IPS DF 6.9 (cell line): ENCODE measurements at places on chromosomes 3 and 15.
A peak's percentile ranks its signal among the peaks of the same experiment; 100 is the strongest.

GRCh38 chr3:89570465-89570864 lies 463.0 kb downstream of the EPHA3 start:
- H3K4me3 ChIP-seq: no peak overlapping the region
- no peaks in the 10 kb centered on the region for H3K27me3 ChIP-seq
- no peak for DNase-seq
- H3K36me3 ChIP-seq: no peaks in the 10 kb centered on the region

GRCh38 chr3:22994781-22995180 lies 208.3 kb upstream of the UBE2E2 start:
- H3K4me1 ChIP-seq: no peaks in the 10 kb centered on the region
- no peak overlapping the region for H3K4me3 ChIP-seq
- H3K27me3 ChIP-seq: no peaks in the 10 kb centered on the region
- DNase-seq: no peak

GRCh38 chr3:77800893-77801292 lies 761.0 kb downstream of the ROBO2 start:
- H3K36me3 ChIP-seq: no peaks in the 10 kb centered on the region
- H3K27me3 ChIP-seq: no peaks in the 10 kb centered on the region
- H3K27ac ChIP-seq: no peak overlapping the region
- no peaks in the 10 kb centered on the region for H3K4me1 ChIP-seq
- H3K4me3 ChIP-seq: no peak overlapping the region

DNA sequence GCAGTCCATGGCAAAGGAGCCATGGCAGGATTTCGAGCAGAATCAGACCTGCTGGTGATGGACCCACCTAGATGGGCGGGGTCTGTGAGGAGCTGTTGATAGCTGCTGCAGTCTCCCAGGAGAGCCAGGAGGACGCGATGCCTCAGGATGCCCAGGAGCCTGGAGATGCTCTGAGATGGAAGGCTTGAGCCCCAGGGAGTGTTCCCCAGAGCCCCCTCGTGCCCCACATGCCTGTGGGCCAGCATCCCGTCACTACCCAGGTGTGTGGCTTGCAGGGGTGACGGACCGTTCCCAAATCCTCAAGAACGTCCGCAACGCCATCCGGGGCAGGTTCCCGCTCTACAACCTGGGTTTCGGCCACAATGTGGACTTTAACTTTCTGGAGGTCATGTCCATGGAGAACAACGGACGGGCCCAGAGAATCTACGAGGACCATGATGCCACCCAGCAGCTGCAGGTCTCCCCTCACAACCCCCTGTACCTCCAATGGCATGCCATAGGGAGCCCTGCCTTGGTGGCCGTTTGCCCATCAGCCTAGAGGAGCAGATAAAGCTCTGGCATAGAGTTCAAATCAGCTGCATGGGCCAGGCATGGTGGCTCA lies 6.7 kb downstream of the ITIH1 start:
- H3K27ac ChIP-seq: no peak overlapping the region
- no peaks in the 10 kb centered on the region for H3K36me3 ChIP-seq

- H3K27me3 ChIP-seq: no peaks in the 10 kb centered on the region
- H3K27ac ChIP-seq: no peak overlapping the region
- DNase-seq: no peak
- 0 out of 2 replicates have a peak, but pooled peaks cover 2% of the 10 kb centered on the region for H3K4me1 ChIP-seq
- no peaks in the 10 kb centered on the region for H3K36me3 ChIP-seq
Observed at GRCh38 chr3:197340521-197340871, 42.1 kb upstream of the DLG1 start.

DNA sequence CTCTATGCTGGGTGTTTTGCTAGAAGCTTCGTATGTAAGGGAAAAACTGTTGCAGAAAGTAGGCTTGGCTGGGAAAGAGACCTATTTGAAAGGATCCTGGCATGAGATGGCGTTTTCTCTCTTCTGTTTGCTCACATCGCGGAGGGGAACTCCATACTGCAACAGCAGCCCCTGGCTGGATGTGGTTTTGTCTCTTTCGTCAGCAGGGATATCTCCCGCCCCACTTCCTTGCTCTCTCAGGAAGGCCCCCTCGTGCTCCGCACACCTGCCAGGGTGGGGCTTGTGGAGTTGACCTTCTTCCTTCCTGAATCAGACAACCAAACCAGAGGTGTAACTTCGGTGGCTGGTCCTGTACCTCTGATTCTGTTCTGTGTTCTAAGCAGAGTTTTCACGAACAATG lies 26.4 kb upstream of the MYZAP start:
- DNase-seq: no peak
- no peaks in the 10 kb centered on the region for H3K27me3 ChIP-seq
- H3K36me3 ChIP-seq: no peaks in the 10 kb centered on the region
- no peak overlapping the region for H3K27ac ChIP-seq
- no peaks in the 10 kb centered on the region for H3K4me1 ChIP-seq

- H3K4me3 ChIP-seq: no peak overlapping the region
- DNase-seq: no peak
- no peaks in the 10 kb centered on the region for H3K4me1 ChIP-seq
- H3K36me3 ChIP-seq: no peaks in the 10 kb centered on the region
- H3K27ac ChIP-seq: no peak overlapping the region
Observed at GRCh38 chr3:142694225-142694624, 29.6 kb upstream of the TRPC1 start.

- H3K4me3 ChIP-seq: no peak overlapping the region
- DNase-seq: no peak
- no peaks in the 10 kb centered on the region for H3K36me3 ChIP-seq
- no peaks in the 10 kb centered on the region for H3K27me3 ChIP-seq
- no peak overlapping the region for H3K27ac ChIP-seq
- no peaks in the 10 kb centered on the region for H3K4me1 ChIP-seq
Observed at GRCh38 chr15:37995461-37996347, 61.3 kb downstream of the TMCO5A start.

DNA sequence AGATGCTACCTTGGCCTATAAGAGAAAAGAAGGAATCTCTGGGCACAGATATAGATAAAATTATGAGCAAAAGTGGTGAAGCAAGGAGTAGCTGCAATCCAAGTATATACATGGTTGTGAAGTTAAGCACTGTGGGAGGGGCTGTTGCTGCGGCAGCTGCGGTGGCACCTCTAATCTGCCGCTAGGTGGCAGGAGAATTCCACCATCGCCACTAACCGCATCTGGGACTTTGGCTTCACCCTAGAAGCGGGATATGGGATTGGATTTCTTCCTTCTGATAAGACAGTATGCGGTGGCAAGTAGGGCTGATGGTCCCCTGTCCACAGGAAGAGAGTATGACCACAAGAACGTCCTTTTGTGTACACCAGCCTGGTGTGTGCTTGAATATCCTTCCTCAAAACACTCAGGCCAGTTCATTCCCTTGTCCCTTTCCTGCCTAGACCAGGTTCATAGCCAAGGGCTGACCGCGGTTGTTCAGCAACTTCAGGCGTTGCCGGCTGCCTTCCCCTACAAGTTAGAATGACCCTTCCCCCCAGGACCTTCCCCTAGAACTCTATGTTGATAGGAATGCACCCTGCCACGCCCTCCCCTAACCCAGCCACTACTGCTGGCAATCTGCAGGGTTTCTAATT lies 5.1 kb downstream of the MAGEL2 start:
- H3K27me3 ChIP-seq: no peaks in the 10 kb centered on the region
- peak; percentile 54 for DNase-seq
- H3K36me3 ChIP-seq: no peaks in the 10 kb centered on the region
- H3K4me3 ChIP-seq: no peak overlapping the region
- H3K27ac ChIP-seq: no peak overlapping the region

- H3K36me3 ChIP-seq: no peaks in the 10 kb centered on the region
- H3K27me3 ChIP-seq: no peaks in the 10 kb centered on the region
- DNase-seq: no peak
- H3K4me1 ChIP-seq: peaks cover 1% of the 10 kb centered on the region; the same call in 1 of the 2 replicates
Observed at GRCh38 chr15:81530271-81530691, 156.3 kb upstream of the TMC3 start.

DNA sequence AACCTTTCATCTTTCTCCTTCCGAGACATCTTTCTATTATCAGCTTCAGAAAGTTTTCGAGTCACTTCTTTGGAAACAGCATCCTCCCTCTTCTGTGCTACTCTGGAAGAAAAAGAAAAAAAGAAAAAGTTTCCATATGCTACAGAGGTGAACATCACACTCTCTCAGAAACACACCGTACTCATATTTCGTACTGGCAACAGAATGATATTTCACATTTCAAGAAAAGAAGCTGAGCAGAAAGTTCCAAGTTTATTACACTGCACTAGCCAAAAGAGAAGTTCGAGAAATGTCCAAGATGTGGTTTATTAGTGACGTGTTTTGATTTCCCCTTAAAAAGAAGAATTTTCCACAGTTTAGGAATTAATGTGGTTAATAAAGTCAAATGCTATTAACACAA lies 6.0 kb downstream of the SSR3 start:
- DNase-seq: no peak
- no peak overlapping the region for H3K4me3 ChIP-seq
- no peak overlapping the region for H3K27ac ChIP-seq
- H3K4me1 ChIP-seq: no peaks in the 10 kb centered on the region; the same call in 1 of the 2 replicates
- peaks cover 8% of the 10 kb centered on the region; the same call in 1 of the 2 replicates for H3K36me3 ChIP-seq

GRCh38 chr3:102018551-102018950 lies 169.2 kb downstream of the NFKBIZ start:
- H3K27ac ChIP-seq: no peak overlapping the region
- no peaks in the 10 kb centered on the region; the same call in 1 of the 2 replicates for H3K27me3 ChIP-seq
- no peak for DNase-seq
- H3K4me1 ChIP-seq: no peaks in the 10 kb centered on the region

GRCh38 chr3:60657972-60658371 lies 593.3 kb downstream of the FHIT start:
- H3K4me3 ChIP-seq: no peak overlapping the region
- no peak for DNase-seq
- no peaks in the 10 kb centered on the region for H3K27me3 ChIP-seq

- no peak overlapping the region for H3K4me3 ChIP-seq
- no peaks in the 10 kb centered on the region for H3K4me1 ChIP-seq
- H3K36me3 ChIP-seq: no peaks in the 10 kb centered on the region
- H3K27me3 ChIP-seq: no peaks in the 10 kb centered on the region
- DNase-seq: no peak
Observed at GRCh38 chr15:100471933-100472332, 56.8 kb downstream of the CERS3 start.

- no peak overlapping the region for H3K27ac ChIP-seq
- no peak overlapping the region for H3K4me3 ChIP-seq
- H3K27me3 ChIP-seq: no peaks in the 10 kb centered on the region
- DNase-seq: no peak
Observed at GRCh38 chr3:145959457-145960088, 201.4 kb downstream of the PLOD2 start.

GRCh38 chr3:69406163-69406562 lies 20.3 kb upstream of the FRMD4B start:
- H3K4me3 ChIP-seq: no peak overlapping the region
- H3K27me3 ChIP-seq: no peaks in the 10 kb centered on the region
- no peak overlapping the region for H3K27ac ChIP-seq

- no peak overlapping the region for H3K27ac ChIP-seq
- no peak for DNase-seq
- peaks cover 2% of the 10 kb centered on the region; the same call in 1 of the 2 replicates for H3K4me1 ChIP-seq
- no peaks in the 10 kb centered on the region for H3K27me3 ChIP-seq
Observed at GRCh38 chr3:196274585-196274984, 12.9 kb downstream of the PCYT1A start.

DNA sequence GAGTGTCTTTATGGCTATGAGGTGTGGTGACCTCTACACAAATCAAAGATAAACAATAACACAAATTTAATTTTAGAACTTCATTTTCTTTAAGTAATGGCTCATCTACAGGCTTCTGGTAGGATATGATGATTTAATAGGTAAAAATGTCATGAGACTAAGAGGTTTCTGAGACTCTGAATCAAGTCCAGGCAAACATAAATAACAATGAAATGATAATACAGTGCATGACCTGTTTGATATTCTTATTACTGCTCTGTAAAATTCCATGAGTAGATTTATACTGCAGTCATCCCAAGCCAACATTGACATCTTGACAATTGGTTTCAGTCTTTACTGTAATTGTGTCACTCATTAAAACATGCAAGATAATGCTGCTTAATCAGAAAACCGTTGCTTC lies 936.8 kb downstream of the MCTP2 start:
- no peak overlapping the region for H3K27ac ChIP-seq
- no peaks in the 10 kb centered on the region for H3K27me3 ChIP-seq
- H3K4me3 ChIP-seq: no peak overlapping the region
- DNase-seq: no peak
- no peaks in the 10 kb centered on the region for H3K4me1 ChIP-seq

- H3K27me3 ChIP-seq: no peaks in the 10 kb centered on the region
- H3K4me1 ChIP-seq: no peaks in the 10 kb centered on the region
- H3K4me3 ChIP-seq: no peak overlapping the region
- no peak overlapping the region for H3K27ac ChIP-seq
- H3K36me3 ChIP-seq: no peaks in the 10 kb centered on the region
- DNase-seq: no peak
Observed at GRCh38 chr3:127224118-127224517, 31.2 kb downstream of the PRR23E start.

DNA sequence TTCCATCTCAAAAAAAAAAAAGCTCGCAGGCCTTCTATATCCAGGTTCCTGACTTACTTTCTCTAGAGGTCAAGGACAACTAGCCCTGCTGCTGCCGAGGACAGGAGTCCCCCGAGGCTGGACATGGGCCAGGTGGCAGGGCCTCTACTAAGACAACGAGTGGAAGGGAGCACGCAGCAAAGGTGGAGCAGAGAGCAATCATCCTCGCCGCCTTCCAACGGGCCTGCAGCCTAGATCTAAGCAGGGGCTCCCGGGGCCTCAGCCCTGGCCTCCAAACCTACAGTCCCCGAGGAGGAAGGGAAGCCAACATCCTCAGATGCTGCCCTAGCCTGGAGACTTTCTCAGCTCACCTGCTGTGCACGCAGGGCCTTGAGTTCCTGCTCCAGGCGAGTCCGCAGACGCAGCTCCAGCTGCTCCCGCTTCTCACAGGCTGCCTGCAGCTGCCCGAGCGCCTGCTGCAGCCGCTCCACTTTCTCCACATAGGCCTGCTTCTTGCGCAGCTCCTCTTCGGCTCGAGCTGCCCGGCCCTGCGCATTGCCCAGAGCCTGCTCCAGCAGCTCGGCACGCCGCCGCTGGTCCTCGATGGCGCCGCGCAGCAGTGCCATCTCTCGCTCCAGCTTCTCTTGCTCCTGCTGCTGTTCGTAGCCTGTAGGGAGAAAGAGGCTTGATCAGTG lies 12.9 kb downstream of the AMOTL2 start:
- no peak for DNase-seq
- peaks cover 67% of the 10 kb centered on the region for H3K36me3 ChIP-seq
- H3K4me3 ChIP-seq: no peak overlapping the region
- H3K27me3 ChIP-seq: no peaks in the 10 kb centered on the region
- peaks cover 24% of the 10 kb centered on the region for H3K4me1 ChIP-seq
